Spinal cord (tissue), 10 donors: ENCODE measurements at places on chromosomes 2 and 18.
A peak's percentile ranks its signal among the peaks of the same experiment; 100 is the strongest.

- DNase-seq: no peak
These were observed 29.2 kb downstream of the DYTN start for GRCh38 chr2:206688990-206689389.

- peak; percentile 55 for DNase-seq
These were observed 8.5 kb downstream of the AGAP1 start for GRCh38 chr2:235502336-235502735.

- peak; percentile 50 for DNase-seq
These were observed 854.3 kb downstream of the LRRTM4 start for GRCh38 chr2:76667821-76668271.

- no peak for DNase-seq
These were observed 289.4 kb upstream of the PXDN start for GRCh38 chr2:2033691-2034090.

GRCh38 chr2:184312970-184313369 is 285.4 kb upstream of the ZNF804A start:
- DNase-seq: no peak

DNA sequence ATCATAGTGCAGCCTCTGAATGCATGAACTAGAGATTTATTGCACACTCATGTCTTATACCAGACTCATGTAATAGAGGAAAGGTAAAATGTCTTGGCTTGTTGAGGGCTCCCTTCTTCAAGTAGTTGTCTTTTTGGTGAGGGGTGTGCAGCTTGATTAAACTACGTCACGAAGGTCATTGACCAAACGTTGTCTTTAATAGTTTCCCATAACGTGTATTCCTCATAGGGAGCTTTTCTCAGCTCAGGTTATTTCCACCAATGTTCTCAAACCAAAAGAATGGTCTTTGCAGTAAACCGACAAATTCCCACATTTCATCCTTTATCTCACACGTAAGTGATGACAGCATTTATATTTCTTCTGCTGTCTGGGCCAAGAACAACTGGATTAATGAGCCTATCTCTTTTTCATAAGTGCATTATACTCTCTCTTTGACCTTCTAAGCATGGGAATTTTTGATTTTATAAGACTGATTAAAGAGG is 547.7 kb upstream of the ZEB2 start:
- DNase-seq: no peak

DNA sequence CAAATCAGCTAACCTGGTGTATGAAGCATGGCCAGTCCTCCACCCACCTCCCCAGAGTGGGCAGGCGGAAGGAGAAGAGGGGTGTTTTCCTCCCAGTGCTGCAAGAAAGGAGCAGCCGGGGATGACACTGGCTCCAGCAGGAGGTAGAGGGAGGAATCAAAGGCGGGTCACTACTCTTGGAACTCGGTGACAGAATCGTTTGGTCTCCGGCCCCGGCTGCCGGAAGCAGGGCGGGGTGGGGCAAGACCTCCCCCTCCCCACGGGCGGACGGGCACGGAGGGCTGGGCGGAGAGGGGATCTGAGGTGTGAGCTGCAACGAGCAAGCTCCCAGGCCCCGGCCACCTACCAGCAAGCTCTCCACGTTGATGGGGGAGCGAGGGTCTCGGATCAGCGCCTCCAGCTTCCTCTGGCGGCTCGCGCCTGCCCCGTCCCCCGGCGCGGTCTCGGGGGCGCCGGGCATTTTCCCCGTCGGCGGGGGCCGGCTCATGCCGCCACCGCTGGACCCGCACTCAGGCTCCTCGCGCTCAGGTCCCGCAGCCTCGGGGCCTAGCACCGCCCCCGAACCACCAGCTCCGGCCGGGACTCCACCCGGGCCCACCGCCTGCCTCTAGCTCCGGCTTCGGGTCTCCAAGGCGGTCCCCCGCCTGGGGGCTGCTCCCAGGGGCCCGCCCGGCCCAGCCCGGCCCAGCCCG is 640 bp downstream of the ROCK2 start:
- DNase-seq: peak; percentile 68

GRCh38 chr2:15173501-15173900 is 387.6 kb downstream of the NBAS start:
- no peak for DNase-seq

DNA sequence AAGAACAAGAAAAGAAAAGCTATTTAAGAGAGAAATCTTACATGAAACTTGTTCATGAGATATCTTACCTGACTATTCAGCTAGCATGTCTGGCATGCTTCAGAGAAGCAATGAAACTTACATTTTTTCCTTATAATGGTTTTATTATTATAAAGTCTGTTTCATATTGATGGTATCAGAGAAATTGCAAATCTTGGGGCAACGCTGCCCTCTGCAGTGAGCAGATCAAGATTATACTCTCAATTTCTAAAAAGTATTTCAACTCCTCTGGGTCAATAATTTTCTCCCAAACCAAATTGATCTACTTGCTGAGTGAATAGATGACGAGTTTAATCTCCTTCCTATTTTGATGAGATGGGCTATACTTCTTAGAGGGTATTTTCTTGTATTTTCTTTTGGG is 235.6 kb downstream of the NUP35 start:
- DNase-seq: no peak

DNA sequence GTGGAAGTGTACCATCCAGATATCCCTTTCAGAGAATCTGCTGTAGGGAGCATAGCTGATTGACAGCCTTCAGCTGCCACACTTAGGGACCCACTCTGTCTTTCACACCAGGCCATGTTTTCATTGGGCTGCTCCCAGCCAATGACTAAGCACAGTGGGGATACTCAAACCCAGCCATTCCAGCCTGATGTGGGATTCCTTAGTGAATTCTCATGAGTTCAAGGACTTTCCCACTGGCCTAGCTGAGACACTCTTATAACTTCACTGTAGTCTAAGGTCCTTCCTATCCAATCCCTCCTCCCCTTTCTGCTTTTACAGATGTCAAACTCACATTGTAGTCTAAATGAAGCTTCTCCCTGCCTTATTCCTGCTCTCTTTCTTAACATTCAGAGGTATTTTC is 201.2 kb downstream of the PIK3C3 start:
- DNase-seq: no peak

DNA sequence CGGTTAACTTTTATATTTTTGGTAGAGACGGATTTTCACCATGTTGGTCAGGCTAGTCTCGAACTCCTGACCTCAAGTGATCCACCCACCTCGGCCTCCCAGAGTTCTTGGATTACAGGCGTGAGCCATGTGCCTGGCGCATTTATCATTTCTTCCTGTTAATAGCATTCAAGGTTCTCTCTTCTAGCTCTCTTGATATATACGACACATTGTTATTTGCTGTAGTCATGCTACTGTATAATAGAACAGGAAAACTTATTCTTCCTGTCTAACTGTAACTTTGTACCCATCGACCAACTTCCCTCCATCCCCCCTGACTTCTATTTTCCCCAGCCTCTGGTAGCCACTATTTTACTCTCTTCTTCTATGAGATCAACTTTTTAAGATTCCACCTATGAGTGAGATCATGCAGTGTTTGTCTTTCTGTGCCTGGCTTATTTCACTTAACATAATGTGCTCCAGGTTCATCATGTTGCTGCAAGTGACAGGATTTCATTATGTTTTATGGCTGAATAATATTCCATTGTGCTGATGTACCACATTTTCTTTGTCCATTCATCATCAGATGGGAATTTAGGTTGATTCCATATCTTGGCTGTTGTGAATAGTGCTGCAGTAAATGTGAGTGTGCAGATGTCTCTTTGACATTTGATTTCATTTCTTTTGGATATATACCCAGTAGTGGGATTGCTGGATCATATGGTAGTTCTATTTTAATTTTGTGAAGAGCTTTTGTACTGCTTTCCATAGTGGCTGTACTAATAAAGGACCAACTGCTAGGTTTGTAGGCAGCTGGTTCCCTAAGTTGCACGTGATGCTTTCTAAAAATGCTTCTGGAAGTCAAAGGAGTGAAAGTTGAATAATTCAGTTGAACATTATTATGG is 205.2 kb downstream of the PRKCE start:
- no peak for DNase-seq

GRCh38 chr2:150997702-150998440 is 263.8 kb downstream of the RBM43 start:
- DNase-seq: peak; percentile 31

- no peak for DNase-seq
These were observed 217.0 kb downstream of the C1D start for GRCh38 chr2:67845621-67846369.

- DNase-seq: no peak
These were observed 435.6 kb upstream of the HS6ST1 start for GRCh38 chr2:128754246-128754724.

DNA sequence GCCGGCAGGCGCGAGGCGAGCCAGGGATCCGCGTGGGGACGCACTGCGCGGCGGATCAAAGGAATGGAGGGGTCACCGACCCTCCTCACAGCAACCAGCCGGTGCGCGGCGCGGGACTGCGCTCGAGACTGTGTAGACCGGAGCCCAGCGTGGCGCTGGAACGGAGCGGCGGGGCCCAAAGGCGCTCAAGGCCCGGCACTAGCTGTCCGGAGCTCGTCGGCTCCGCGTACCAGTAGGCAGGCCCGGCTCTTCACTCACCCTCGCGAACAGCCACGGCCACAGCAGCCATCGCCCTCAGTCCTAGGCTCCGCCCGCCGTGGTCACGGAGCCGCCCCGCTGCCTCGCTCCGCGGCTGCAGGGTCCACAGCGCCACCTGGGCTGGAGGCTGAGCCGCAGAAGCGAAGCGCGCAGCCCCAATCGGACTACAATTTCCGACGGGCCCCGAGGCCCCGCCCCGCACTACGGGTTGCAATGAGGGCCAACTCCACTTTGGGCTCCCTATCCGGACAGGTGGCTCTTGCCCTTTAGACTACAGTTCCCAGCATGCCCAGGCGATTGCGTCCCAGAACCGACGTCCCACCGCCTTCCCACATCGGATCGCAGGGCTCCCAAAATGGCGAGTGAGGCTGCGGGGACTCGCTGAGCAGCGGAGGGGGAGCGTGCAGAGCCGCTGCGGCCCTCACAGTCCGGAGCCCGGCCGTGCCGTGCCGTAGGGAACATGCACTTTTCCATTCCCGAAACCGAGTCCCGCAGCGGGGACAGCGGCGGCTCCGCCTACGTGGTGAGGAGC is at the start of the genes EIF2B4 and SNX17:
Gene EIF2B4 (minus strand): TSS at position 313 of the 790 bp plus-strand sequence. CDS start 24 bp downstream, at position 289.
Gene SNX17 (plus strand): TSS at position 591 of the 790 bp plus-strand sequence. CDS start 128 bp downstream, at position 719.
- DNase-seq: peak; percentile 97

DNA sequence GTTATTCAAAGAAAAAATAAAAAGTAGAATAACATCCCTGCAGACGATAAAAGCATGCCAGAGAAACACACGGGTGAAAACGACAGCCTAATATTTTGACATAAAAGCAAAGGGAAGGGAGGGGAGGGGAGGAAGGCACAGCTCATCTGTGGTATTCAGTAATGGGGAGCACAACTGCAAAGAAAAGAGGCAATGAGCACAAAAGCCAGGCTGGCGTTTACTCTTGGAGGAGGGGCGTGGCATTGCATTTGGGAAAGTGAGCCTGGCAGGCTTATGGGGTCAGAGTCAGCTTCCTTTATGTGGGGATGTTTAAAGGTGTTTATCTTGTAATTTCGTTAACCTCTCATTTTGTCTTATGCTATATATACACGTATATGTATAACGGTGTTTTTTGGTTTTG is 53.2 kb downstream of the STEAP3 start:
- no peak for DNase-seq

DNA sequence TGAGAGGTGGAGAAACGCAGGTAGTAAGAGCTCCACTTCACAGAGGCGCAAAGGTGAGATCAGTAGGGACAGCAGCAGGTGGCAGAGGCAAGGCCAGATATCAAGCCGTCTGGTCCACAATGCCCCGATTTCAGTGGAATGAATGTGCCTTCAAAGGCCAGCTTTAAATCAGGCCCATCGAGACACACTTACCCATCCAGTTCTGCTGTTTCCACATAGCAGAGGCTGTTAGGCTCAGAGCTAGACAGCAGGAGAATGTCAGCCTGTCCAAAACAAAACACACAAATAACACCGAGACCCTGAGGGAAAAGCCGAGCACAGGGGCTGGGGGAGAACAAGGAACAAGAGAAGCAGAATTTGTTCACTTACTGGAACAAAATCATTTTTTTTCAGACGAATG is 75.8 kb upstream of the NARS1 start:
- no peak for DNase-seq

- DNase-seq: no peak
These were observed 122.9 kb downstream of the MRO start for GRCh38 chr18:50696929-50697328.

GRCh38 chr2:196315388-196316049 is 144.1 kb upstream of the STK17B start:
- DNase-seq: no peak
